Umbilical cord (tissue), 2 donors: ENCODE measurements at places on chromosomes 13 and 19. TPM values are rescaled to one million over a fixed set of nuclear protein-coding genes. Genes with fewer than 3 reads are reported as not detected.
A peak's percentile ranks its signal among the peaks of the same experiment; 100 is the strongest.

The NPAS1 gene
- total RNA-seq = not detected

DNA sequence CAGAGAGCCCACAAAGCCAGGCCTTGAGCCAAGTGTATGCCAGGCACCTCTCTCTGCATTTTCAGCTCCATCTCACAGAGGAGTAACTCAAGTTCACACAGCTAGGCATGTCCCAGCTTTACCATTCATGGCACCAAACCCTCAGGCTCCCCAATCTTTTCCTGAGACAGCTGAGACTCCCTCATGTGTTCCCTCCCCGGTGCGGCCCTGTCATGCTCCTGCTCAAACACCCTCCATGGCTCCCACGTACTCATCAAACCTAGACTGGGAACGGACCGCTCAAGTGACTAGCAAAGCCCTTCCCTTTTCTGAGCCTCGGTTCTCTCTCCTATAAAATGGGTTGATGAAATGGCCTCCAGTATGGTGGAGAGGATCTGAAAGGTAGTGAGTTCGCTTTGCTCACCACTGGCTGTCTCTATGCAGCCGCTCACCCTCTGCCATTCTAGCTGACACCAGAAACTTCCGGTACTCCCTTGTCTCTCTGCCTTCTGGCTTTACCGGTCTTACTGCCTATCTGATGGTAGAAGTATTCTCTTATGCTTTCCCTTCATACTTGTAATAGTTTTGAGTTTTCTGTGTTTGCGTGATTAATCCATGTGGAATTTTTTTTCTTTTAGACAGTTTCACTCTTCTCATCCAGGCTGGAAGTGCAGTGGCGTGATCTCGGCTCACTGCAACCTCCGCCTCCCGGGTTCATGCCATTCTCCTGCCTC, 7.8 kb upstream of the SLC44A2 start:
- peak; percentile 86 for DNase-seq

GRCh38 chr19:38061294-38061693, 154.3 kb downstream of the SIPA1L3 start:
- no peak for DNase-seq

DNA sequence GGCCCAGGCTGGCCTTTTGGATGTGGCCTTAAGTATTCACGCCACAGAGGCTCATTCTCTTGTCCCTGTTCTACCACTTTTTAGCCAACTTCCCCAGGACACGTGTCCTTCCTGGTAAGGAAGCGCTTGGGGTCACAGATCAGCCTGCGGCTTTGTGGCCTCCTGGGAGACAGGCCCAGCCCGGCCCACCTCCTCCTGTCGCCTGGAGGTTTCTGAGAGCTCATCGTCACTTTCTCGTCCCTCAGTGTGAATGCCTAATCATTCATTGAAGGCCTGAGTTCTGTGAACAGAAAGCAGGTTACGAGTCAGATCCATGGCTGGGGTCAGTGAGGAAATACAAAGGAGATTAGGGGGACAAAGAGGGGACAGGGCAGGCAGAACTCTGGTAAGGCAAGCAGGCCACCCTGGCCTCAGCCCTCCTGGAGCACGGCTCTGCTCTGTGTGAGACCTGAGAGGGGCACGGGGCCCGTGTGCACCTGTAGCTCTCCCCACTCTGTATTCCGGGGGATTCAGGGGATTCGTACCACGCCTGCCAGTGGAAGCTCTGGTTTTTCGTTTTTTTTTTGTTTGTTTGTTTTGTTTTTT, 38.6 kb upstream of the TSHZ3 start:
- DNase-seq = no peak

DNA sequence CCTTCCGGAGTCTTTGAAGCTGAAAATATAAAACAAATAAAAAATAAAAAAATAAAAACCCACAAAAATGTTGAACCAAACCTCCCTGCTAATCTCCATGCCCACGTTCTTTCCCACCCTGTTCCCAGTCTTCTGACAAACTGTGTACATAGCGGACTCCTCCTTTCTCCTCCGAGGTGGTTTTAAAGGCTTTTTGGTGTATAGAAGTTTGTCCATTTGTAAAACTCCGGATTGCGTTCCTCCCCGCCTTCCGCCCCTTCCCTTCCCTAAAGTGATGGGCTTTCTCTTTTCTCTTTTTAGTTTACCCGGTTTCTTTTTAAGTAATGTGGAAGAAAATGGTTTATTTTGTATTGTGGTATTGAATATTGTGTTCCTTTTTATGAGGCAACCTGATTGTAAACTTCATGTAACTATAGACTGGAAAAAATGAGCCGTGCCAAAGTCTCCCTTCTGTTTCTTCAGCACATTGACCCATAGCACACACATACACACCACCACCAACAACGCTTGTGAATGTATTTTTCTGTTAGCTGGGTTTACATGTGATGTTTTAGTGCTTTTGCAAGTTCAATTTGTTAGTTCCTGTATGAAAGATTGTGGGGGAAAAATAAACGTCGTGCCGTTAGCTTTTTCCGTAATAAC, 4.4 kb downstream of the ZIC2 start:
- no peak for DNase-seq
